Activated naive CD8-positive, alpha-beta T cell treated with anti-CD3 and anti-CD28 coated beads, Interleukin-2, amount 10 ng/mL, durations not matched to agents 7 days and 5 days (primary cell): ENCODE measurements at places on chromosomes 1 and 21. TPM values are rescaled to one million over a fixed set of nuclear protein-coding genes. Genes with fewer than 3 reads are reported as not detected.

GPR153 gene
- 0.58 TPM for total RNA-seq

NEXN gene
- 3.0 TPM for total RNA-seq

HSPB7 gene
- not detected for total RNA-seq

IFI44L gene
- 290 TPM for total RNA-seq
